ENCODE measurements at places on chromosomes 5 and 9. TPM values are rescaled to one million over a fixed set of nuclear protein-coding genes. Genes with fewer than 3 reads are reported as not detected.

SHISAL2B gene
- total RNA-seq, result not detected

RNF183 gene
- total RNA-seq, result 0.39 TPM

DNA sequence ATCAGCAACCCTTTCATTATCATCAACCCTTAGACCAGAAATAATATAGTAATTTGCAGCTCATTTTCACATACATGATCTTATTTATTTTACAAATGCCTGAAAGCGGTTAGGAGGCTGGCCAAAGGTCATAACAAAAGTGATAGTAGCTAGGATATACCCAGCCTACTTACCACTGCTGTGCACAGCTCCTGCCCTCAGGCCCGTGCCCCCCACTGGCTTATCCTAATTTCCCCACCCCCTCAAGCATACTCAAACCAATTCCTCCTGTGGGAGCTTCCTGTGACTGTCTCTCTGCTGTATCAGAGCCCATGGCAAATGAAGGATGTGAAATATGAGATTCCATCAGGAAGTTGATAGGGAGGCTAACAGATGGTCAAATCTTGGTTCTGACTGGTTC lies 14.8 kb downstream of the FAM219A start:
- no peak for DNase-seq

GRCh38 chr5:159774476-159775031 lies 141.7 kb upstream of the ADRA1B start:
- no peak for DNase-seq

- no peak for DNase-seq
Measured at GRCh38 chr9:121721058-121721350, 69.6 kb downstream of the DAB2IP start.

PFN3 gene
- total RNA-seq, result not detected

- DNase-seq, result no peak
Measured at GRCh38 chr9:111627260-111627963, 3.7 kb upstream of the DNAJC25 start.

PCDHA12 gene
- not detected for total RNA-seq

- no peak for DNase-seq
Measured at GRCh38 chr9:32671333-32671732, 35.9 kb upstream of the TAF1L start.

TOMM5 gene
- total RNA-seq, result 146 TPM

- no peak for DNase-seq
Measured at GRCh38 chr9:85212209-85212608, 529.5 kb downstream of the AGTPBP1 start.

- DNase-seq, result peak; percentile 3
Measured at GRCh38 chr9:135050072-135050990, 37.1 kb upstream of the OLFM1 start.

- DNase-seq, result no peak
Measured at GRCh38 chr5:1517838-1518237, 5.9 kb downstream of the LPCAT1 start.

SH3RF2 gene
- total RNA-seq, result 0.12 TPM

KLHL3 gene
- 3.0 TPM for total RNA-seq

IL33 gene
- total RNA-seq, result not detected

GRCh38 chr5:76082772-76083554 lies at the start of gene SV2C:
SV2C (plus strand) TSS chr5:76083383; CDS start chr5:76131751, 48,368 bp downstream.
- DNase-seq, result peak; percentile 68

- DNase-seq, result no peak
Measured at GRCh38 chr5:114054594-114054993, 307.3 kb upstream of the KCNN2 start.

BRD9 gene
- total RNA-seq, result 43.1 TPM

SCGB3A1 gene
- not detected for total RNA-seq

GRCh38 chr5:79923431-79923830 lies 67.6 kb downstream of the MTX3 start:
- no peak for DNase-seq

- DNase-seq, result no peak
Measured at GRCh38 chr9:37172557-37172956, 52.2 kb downstream of the ZCCHC7 start.

Data from activated CD4-positive, alpha-beta memory T cell treated with anti-CD3 and anti-CD28 coated beads for 36 hours (primary cell).